ENCODE measurements at places on chromosomes 13 and 19.

DNA sequence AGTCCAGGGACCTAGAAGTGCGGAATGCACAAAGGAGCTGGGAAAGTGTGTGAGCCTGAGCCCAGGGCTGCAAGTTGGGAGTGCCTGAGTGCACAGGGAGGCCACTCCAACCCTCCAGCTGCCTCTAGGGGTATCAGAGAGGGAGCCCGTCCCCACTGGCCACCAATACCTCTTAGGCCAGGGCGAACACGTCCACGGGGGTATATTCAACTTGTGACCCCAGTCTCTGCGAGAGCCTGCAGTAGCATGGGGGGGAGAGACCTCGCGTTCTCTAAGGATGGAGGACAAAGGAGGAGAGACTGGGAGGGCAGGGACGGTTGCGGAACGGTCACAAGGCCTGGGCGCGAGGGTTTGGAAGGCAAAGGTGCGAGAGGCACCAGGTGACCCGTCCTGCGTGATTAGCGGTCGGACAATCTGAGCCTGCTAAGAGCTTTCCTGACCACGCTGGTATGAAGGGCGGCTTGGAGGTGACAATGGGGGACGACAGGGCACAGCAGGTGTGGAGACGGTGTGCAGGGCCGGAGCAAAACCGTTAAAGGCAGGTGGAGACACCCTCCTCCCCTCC, 676 bp downstream of the CD320 start:
- no peak for DNase-seq

- no peak for DNase-seq
These were observed 153.4 kb upstream of the TSHZ3 start for GRCh38 chr19:31502536-31503170.

GRCh38 chr13:108448891-108449290, 179.4 kb downstream of the TNFSF13B start:
- no peak for DNase-seq

DNA sequence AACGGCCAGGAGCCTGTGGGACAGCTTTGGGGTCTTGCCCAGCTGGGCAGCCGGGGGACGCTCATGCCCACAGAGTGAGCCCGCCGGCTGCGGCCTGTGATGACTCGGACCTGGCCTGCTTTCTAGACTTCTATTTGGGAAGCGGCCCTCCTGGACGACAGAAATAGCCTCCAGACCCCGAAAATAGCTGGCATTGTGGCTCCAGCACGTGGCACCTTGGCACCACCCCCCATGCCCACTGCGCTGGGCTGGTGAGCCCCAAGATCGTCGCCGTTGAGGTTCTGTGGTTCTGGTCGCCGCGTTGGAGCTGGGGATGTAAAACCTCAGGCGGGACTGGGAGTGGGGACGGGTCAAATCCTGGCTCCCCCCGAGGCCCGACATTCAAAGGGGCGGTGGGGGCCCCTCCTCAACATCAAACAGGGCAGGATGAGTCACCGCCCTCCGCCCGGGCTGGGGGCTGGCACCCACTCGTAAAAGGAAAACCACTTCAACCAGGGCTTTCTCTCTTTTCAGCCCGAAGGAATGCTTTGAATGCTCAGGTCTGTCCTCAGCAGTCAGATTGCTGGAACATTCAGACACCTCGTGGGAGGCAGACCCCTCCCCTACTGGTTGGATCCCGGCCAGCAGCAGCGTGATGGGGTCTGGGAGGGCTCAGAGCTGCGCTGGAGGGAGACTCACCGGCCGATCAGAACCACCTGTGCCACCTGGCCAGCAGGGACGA, 42.1 kb downstream of the GADD45B start:
- no peak for DNase-seq

- DNase-seq = peak; percentile 70
These were observed at the start of gene SYT3 for GRCh38 chr19:50639121-50640112. SYT3 (minus strand) TSS chr19:50639881; CDS start chr19:50637411, 2,470 bp downstream.

GRCh38 chr19:35509861-35510625, 3.4 kb downstream of the DMKN start:
- DNase-seq = peak; percentile 51

DNA sequence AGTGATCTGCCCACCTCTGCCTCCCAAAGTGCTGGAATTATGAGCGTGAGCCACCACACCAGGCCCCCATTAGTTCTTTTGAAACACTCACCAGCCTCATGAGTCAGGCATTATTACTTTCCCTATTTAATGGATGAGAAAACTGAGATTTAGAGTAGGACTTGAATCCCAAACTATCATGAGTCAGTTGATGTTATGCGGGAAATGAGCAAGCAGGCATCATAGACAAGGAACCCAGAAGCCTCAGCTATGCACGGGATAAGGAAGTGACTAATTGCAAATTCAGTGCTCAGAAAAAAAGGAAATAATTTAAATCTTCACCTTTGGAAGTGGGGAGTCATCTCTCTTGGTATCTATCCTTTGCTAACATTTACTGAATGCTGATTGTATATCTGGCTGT, 217.5 kb downstream of the ABCC4 start:
- DNase-seq = no peak

DNA sequence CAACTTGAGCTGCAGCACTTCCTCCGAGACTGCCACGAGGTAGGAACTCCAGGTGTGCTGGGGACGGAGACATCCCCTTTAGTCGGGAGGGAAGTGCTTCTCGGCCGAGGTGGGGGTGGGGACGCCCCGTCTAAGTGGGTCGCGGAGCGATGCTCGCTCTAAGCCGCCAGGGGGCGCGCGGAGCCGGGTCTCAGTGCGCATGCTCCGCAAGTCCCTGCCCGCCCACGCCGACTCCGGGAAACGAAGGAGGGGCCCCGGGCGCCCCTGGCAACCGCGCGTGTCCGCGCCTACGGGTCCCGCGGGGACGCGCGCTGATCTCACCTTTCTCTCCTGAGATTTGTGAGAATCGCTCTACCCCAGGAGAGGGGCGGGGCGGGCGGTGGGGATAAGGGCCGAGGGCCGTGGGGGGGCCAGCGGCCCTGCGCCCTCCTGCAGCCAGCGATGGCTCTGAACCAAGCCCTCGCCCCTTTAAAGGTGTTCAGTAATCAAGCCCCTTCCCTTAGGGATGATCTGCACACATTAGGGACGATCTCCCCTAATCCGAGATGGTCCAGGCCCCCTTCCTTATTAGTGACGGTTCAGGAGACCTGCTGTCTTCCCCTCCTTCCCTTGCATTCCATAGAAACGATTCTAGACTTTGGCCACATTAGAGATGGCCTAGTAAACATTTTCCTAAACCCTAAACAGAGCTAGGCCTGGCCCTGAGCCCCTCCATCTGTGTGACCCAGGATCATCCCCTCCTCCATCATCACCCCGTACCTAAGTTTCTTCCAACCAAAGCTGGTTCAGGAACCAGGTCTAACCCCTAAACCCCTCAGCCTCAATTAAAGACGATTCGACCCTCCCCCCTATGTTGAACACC, 47.3 kb upstream of the SHKBP1 start:
- peak; percentile 95 for DNase-seq

- DNase-seq = no peak
These were observed 7.3 kb downstream of the ADGRL1 start for GRCh38 chr19:14198384-14199376.

DNA sequence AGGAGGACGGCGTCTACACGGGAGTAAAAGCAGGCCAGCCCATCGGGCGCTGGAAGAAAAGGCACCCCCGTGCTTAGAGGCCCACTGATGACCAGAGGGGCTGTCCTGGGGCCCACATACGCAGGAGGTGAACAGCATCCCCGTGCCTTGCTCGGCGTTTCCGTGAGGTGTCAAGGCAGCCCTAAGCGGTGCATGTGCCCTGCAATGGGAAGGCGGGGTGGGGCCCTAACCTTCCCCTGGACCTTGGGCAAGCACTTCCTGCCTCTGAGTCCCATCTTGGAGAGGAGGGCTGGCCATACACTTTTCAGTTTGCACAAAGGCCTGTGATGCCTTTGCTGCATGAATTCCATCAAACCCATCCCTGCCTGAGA, 47.8 kb upstream of the ATP11A start:
- no peak for DNase-seq

DNA sequence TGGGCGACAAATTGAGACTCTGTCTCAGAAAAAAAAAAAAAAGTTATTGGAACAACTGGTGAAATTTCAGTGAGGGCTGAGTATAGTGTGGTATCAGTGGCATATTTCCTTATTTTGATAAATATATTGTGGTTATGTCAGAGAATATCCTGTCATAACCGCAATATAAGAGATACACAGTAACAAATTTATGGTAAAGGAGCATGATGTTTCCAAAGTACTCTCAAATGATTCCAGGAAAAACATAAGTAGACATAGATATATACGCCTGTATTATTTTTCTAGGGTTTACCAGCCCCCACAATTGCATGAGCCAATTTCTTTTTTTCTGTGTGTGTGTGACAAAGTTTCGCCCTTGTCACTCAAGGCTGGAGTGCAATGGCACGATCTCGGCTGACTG, 5.7 kb upstream of the C5AR1 start:
- DNase-seq = no peak

DNA sequence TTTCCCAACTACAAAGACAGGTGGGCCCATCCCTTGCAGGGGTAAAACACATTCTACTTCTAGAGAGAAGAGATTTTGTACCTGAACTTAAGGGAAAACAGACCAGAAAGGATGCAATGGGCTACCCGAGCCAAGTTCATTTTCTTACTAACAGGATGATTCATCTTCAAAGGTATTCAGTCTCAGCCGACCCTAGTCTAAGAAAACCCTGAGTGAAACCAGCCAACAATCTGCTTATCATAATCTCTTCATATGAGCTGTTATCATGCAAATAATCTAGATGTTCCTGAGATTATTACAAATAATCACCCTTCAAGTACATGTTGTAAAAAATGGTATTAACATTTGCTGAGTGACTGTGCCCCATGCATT, 15.6 kb downstream of the PABPC3 start:
- no peak for DNase-seq

DNA sequence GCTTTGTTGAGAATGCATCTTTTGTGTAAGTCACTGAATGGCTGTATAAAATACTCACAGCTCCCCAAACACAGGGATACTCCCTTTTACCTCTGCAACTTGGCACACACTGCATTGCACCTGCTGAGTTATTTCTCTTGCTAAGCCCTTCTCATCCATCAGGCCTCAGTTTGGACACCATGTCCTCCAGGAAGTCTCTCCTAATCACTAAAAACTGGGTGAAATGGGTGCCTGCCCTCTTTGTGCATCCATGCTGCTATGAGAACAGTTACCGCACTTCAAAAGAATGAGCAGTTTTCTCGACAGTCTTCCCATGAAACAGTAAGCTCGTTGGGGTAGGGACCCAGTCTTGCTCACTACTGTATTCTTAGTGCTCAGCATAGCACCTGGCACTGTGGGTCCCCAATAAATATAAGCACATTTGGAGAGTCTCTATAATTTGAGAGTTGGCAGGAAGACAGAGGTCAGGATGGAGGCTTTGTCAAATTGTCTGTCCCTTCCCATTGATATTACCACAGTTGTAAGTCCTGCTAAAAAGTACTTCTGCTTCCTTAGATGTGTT, 4.6 kb upstream of the SLC25A30 start:
- DNase-seq = no peak

- no peak for DNase-seq
These were observed 18.1 kb downstream of the CAPS start for GRCh38 chr19:5932146-5932545.

DNA sequence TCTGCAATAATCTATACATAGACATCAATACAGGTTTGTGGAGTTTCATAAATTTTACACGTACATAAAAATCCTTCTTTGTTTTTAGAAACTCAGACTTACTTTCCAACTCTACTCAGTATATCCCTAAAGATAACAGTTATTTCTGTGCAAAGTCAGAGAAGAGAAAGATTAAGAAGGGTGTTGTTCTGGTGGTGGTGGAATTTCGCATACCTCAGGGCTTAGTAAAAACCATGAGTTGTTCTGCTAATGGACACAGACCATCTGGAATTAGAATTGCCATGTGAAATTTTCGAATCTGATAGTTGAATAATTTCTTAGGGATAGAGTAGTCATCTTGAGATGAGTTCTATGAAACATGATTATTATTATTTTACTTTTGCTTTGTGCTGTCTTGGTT, 102.7 kb downstream of the ZAR1L start:
- no peak for DNase-seq

GRCh38 chr13:35225582-35225981, 250.9 kb downstream of the MAB21L1 start:
- DNase-seq = no peak

- peak; percentile 27 for DNase-seq
These were observed at the start of gene RNASEH2B for GRCh38 chr13:50909605-50910484. RNASEH2B (plus strand) TSS chr13:50909791; CDS start chr13:50910077, 286 bp downstream.

- no peak for DNase-seq
These were observed 113.2 kb downstream of the STARD13 start for GRCh38 chr13:33172400-33172799.

- DNase-seq = no peak
These were observed 12.5 kb upstream of the TBC1D4 start for GRCh38 chr13:75494491-75494890.
